ENCODE measurements at places on chromosomes 4 and X.

- DNase-seq = no peak
Measured at GRCh38 chrX:40145923-40146261, 48.1 kb upstream of the BCOR start.

GRCh38 chr4:110815950-110816349, 193.1 kb upstream of the PITX2 start:
- DNase-seq = no peak

DNA sequence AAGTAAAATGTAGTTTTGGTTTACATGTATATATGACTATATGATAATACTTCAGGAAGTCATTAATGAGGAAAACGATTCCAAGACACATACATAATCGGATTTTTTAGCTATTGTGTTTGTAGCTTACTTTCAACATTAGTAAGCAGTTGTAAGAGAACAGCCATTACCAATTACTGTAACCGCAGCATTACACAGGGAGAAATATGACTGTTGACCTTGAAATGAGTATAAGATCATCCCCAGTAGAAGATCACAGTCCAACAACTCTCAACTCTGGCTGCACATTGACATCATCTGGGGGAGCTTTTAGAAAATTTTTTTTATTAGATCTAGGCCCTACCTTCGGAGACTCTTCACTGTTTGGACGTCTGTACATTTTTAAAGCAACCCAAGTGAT, 762.0 kb upstream of the MAGEB2 start:
- DNase-seq = no peak

DNA sequence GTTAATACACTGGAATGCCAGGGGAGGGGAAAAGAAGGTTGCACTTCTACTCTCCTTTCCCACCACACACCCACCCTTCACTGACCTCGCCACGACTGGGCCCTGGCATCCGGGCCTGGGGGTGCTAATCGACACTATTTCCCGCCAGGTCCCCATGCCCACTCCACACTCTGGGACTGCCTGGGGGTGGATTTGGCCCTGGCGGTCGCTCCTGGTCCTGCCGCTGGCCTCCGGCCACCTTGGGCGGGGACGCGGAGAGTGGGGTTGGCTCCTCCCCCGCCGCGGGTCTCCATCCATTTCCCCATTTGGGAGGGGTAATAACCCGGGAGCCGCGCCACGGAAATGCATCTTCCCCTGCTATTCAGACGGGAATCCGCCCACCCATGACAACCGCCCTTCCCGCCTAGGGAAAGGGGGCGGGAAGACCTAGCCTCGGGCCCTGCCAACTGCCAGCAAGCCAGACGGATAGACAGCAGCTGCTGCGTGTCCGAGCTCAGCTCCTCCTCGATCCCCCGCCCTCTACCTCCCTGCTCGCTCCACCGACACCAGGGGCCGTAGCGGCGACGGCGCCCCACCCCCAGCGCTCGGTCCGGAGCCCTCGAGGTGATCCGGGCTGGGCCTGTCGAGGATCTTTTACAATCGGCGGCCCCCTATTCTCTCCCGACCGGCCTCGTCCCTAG, 78.1 kb downstream of the RLIM start:
- DNase-seq = peak; percentile 69

DNA sequence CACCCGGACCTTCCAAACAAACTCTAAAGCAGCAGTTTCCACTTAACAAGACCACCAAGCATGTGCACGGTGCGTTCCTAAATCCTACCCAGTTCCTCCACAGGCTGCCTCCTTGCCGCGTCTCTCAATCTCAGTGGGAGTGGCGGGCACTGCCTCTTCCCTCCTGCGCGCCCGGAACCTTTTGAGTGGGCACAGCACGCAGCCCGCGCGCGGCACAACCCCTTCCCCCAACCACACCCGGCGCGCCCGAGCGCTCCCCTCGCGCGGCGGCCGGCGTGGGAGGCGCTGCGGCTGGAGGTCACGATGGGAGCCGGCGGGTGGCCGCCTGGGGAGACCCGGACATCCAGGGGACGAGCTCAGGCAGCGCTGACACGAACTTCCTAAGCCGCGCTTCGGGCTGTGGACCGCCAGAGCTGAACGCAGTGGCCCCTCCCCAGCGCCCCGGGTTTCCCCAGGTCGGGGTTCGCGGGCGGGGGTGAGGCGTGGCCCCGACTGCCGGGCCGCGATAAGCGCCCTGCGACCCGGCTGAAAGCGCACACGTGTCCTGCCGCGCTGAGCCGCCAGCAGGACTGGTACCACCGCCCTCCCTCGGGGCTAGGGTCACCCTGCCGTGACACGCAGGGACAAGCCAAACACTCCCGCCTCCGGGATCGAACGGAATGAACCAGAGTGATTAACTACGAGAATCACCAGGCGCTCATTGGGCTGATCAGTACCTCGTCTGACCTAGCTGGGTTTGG, at the start of gene ABCG2:
Gene ABCG2, minus strand, starts transcription at position 151 of the 740 bp plus-strand sequence. CDS start 18,644 bp downstream, outside the sequence.
- peak; percentile 84 for DNase-seq

- DNase-seq = no peak
Measured at GRCh38 chr4:137310593-137311490, 221.5 kb downstream of the PCDH18 start.

DNA sequence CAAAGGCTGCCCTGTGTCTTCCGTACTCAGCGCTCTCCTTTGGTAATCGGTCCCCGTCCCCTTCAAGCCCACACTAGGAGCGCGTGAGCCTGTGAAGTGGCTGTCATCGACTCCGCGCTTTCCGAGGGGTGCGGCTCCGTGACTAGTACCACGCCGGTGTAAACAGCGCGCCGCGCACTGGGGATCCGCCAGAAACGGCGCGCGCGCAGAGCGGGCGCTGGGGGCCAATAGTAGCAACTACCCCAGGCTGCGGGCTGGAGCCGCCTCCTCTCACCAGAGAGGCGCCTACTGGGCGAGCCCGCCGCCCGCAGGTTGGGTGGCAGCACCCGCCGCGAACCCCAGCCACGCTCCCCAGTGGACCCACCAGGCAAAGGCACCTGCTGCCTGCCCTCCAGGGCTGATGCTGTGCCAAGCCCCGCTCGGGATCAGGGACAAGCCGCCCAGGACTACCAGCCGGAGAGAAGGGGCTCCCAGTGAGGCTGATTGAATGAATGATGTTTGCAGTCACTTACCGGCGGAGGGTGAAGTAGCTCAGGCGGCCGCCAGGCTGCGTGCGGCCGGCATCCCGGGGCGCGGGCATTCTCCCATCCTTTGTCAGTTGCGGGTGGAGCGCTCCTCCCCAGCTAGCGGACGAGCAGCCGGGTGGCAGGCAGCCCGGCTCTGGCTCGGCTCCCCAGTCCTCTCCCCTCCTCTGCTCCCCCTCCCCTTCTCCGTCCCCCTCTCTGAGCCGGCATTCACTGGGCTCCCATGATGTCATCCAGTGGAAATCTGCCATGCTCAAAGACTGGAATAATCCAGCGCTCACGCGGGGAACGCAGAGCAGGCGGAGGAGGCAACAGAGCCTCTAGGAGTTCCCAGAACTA, 370.3 kb upstream of the SMIM31 start:
- peak; percentile 65 for DNase-seq

DNA sequence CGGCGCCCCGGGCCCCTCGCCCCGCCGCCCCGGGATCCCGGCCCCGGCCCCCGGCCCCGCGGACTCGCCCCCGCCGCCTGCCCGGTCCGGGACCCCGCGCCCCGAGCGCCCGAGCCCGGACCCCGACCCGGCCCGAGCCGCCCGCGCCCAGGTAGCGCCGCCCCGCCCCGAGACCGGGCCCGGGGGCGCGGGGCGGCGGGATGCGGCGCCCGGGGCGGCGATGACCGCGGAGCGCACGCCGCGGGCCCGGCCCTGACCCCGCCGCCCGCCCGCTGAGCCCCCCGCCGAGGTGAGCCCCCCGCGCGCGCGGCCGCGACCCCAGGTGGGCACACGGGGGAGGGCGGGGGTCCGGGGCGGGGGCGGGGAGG, 224 bp downstream of the FGFRL1 start:
- DNase-seq = no peak

DNA sequence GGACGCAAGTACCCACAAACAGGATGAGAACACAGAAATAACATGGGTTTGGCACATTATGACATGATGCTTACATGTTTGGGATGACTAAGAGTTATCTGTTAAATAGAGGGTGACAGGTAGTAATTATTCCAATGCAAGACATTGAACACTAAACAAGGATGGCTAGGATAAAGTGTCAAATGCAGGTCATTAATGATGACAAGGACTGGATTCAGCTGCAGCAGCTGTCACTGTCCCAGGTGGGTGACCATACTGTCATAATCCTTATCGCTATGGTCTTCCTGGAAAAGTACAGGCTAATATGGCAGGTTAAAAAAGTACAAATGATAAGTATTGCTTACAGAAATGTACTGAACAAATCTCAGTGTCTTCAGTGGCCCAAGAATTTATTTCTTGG, 123.9 kb downstream of the ANTXR2 start:
- DNase-seq = no peak

GRCh38 chrX:97200454-97200853, 316.7 kb downstream of the RPA4 start:
- DNase-seq = peak; percentile 72

GRCh38 chrX:31271615-31272471, 200.0 kb upstream of the FTHL17 start:
- no peak for DNase-seq

GRCh38 chr4:183852910-183853547, 52.1 kb upstream of the STOX2 start:
- DNase-seq = no peak

DNA sequence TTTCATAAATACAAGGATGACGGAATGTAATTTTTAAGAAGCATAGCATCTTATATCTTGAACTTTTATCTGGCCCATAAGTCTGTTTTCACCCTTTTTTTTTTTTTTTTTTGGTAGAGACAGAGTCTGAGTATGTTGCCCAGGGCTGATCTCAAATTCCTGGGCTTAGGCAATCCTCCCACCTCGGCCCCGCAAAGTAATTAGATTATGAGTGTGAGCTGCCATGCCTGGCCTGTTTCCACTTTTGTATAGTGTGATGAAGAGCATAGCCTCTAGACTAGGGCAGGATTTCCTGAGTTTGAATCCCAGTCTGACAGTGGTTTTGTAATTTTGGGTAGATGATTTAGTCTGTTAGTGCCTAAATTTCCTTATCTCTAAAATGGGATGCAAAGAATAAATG, 11.0 kb downstream of the STIM2 start:
- no peak for DNase-seq

GRCh38 chr4:143357161-143357845, 20.6 kb downstream of the GAB1 start:
- no peak for DNase-seq

- no peak for DNase-seq
Measured at GRCh38 chr4:127362686-127363085, 270.1 kb upstream of the INTU start.

DNA sequence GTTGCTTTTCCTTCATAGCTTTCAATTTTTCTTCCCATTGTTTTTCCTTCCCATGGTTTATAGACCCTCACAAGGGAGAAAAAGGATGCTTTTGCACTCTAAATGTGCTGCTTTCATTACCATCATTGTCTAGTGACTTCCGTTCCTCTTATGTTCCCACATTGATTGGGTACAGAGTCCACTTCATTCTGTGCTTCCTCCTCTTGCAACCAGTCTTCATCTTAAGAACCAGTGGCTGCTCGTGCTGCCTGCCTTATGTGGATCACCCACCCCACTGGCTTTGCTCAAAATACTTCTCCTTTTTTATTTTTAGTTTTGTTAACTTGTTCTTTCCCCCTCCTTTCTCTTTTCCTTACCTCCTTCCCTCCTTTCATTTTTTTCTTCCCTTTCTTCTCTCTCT, 76.5 kb upstream of the BOD1L1 start:
- DNase-seq = no peak

DNA sequence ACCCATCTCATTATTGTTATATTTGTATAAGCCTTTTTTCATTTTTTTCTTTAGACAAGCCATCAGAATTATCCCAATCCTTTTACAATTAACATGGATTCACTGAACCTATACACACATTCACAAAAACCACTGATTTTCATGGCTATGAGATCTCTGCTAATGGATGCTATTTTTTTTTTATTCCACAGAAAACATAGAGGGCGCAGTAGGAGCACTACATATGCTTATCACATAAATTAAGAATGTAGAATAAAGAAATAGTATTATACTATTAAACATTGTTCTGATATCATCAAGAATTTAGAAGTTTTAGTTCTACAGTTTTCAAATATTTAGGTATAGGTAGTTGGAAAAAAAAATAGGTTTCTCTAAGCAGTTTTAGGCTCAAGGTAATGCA, 1477.4 kb downstream of the ARAP2 start:
- DNase-seq = no peak

GRCh38 chr4:140252141-140252741, 98.3 kb upstream of the MAML3 start:
- DNase-seq = peak; percentile 64

- DNase-seq = no peak
Measured at GRCh38 chr4:185576314-185576961, 41.1 kb upstream of the PDLIM3 start.

DNA sequence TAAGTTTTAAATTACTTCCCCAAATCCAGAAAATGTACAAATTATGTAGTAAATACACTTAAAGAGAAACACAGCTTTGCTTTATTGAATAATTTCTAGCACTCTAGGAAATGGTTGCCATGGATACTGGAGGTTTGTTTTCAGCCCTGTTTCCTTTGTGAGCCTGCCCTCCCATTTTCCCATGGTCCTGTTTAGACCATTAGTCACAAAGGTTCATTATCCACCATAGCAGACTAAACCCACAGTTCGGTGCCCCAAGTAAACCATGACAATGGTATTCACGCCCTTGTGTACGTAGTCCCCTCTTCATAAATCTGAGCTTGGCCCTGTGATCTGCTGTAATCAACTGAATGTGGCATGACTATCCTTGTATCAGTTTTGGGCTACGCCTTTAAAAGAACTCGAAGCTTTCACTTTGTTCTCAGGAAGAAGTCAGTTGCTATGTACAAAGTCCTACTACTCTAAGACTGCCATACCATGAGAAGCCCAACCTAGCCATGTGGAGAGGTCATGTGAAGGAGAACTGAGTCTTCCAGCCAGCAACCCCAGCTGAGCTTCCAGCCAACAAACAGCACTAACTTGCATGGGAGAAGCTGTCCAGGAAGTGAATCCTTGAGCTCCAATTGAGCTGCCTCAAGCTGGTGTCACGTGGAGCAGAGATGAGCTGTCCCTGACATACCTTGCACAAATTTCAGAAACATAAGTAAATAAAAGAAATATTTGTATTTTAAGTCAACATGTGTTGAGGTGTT, 300.4 kb downstream of the LDB2 start:
- no peak for DNase-seq

- DNase-seq = no peak
Measured at GRCh38 chrX:35561985-35562384, 236.2 kb upstream of the MAGEB16 start.

- DNase-seq = no peak
Measured at GRCh38 chr4:90584051-90584450, 456.9 kb downstream of the CCSER1 start.

- DNase-seq = no peak
Measured at GRCh38 chr4:7585768-7586167, 151.0 kb upstream of the PSAPL1 start.

DNA sequence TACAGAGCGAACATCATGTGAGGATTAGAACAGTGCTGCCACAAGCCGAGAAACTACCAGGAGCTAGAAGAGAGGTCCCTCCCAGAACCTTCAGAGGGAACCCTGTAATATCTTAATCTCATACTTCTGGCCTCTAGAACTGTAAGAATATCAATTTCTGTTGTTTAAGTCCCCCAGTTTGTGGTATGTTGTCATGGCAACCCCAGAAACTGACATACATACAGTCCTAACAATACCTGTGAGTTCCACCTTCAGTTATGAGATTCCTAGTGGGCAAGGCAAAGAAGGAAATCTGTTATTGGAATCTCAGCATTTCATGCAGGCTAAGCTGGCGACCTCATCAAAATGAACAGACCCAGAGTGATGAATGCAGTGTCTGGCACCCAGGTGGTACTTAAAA, 42.5 kb downstream of the ZBTB49 start:
- DNase-seq = no peak

GRCh38 chr4:3201718-3202702, 46.9 kb upstream of the MSANTD1 start:
- DNase-seq = no peak

GRCh38 chr4:110417136-110417535, 58.8 kb upstream of the ENPEP start:
- no peak for DNase-seq
